ENCODE measurements at places on chromosomes 1 and 21. TPM values are rescaled to one million over a fixed set of nuclear protein-coding genes. Genes with fewer than 3 reads are reported as not detected.

DNA sequence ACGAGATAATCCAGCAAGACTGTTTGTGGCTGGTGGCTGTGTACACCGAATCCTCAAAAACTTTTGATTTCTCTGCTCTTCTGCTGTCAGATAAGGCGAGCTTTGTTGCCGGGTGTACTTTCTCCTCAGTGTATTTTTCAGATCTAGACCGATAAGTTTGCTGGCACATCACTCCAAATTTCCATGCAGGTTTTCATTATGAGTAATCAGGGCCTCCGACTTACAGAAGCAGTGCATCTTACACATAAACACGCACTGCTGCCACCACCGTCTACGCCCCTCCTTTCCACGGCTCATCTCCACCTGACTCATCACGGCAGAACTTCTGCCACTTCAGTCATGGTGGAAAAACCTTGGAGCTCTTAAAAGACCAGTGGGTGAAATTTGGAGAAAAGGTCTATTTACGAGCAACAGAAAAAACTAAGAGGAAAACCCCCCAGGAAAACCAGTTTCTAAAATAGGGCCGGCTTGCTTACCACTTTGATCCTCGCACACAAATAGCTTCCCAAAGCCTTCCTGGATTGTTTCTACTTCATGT lies 7.7 kb downstream of the ZBTB21 start:
- peak; percentile 13 for DNase-seq

The TEKT2 gene
- total RNA-seq = 0.29 TPM

DNA sequence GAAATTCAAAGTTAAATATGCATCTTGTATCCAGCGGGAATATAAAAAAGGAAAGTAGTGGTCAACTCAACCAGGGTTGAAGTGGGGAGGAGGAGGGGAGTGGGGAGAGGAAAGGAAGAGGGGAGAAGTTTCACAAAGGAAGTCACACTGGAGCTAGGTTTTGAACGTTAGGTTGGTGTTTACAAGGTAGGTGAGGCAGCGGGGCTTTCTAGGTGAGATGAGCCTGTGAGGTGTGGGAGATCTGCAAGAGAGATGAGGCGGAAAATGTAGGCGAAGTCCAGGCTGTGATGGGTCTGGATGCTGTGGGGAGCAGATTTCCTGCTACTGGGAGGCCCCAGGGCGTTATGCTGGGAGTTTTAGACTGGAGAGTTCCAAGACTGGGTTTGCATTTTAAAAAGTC lies 36.1 kb upstream of the IL20 start:
- no peak for DNase-seq

DNA sequence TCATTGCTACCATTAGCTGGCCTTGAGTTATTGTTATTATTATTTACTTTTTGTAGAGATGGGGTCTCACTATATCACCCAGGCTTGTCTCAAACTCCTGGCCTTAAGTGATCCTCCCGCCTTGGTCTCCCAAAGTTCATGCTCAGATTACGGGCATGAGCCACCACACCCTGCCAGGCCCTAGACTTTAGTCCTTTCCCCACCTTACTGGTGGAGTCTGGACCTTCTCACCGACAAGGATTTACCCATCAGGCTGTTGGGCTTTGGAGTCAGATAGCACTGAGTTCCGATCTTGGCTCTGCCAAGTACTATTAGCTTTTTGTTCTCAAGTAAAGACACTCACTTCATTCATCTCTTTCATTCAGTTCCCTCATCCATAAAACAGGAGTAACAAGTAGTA lies 17.2 kb downstream of the CNR2 start:
- no peak for DNase-seq

- no peak for DNase-seq
These were observed 38.5 kb downstream of the TGFB2 start for GRCh38 chr1:218383681-218384080.

GRCh38 chr1:214120191-214120590 lies 132.4 kb downstream of the PROX1 start:
- DNase-seq = no peak

The MAGOH gene
- total RNA-seq = 24.8 TPM

GRCh38 chr1:60922304-60922703 lies 160.1 kb upstream of the NFIA start:
- DNase-seq = no peak

DNA sequence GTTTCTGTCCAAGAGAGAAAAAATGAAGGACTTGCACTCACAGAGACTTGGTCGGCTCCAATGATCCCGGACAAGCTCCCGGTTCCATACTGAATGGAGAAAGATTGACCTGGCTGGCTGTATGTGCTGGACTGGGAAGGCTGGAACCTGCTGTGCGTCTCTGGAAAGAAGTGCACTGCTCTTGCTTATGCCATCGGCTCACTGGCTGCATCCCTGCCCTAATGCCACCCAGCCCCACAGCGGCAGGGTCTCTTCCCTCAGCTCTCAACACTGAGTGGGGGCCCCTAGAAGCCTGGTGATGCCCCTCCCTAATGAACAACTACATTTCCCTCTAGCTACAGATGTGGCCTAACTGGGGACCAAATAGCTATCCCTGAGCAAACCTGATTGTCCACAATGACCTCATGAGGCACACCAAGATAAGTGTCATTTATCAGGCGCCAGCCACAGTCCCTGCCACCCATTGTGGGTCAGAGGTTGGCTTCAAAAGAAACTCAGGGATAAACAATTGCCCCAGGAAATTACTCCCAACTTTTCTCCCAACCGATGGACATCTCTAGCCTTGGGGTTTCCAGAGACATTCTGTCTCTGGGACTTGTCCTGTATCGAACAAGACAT lies 2.6 kb downstream of the CTSE start:
- no peak for DNase-seq

The TIE1 gene
- total RNA-seq = 1.2 TPM

The CAMK1G gene
- total RNA-seq = not detected

The HES5 gene
- not detected for total RNA-seq

The TMPRSS3 gene
- 2.0 TPM for total RNA-seq

The FAM151A gene
- not detected for total RNA-seq

DNA sequence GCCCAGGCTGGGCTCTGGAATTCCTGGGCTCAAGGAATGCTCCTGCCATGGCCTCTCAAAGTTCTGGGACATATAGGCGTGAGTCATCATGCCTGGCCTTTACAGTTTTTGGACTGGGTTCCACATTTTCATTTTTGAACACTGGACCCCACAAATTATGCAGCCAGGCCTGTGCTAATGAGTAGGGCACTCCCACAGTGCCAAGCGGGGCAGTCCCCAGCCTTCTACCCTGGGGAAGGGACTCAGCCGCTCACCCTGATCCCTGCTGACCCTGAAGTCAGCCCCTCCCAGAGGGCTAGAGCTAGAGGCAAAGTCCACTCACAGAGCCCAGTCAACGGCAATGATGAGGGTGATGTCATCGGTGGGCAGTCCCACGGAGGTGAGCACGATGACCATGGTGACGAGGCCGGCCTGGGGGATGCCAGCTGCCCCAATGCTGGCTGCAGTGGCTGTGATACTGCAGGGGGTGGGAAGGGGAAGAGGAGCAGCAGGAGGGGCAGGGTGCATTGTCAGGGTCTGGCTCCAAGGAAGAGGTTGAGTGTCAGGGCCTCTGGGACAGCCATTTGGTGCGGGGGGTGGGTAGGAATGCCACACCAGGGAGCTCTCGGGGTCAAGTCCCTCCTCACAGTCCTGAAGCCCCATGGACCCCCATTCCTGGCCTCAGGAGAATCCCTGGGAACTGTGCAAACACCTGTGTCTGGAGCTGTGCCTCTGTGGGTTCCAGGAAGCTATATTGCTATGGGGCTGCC lies 27.6 kb downstream of the PODN start:
- no peak for DNase-seq

The DTL gene
- 31.5 TPM for total RNA-seq

DNA sequence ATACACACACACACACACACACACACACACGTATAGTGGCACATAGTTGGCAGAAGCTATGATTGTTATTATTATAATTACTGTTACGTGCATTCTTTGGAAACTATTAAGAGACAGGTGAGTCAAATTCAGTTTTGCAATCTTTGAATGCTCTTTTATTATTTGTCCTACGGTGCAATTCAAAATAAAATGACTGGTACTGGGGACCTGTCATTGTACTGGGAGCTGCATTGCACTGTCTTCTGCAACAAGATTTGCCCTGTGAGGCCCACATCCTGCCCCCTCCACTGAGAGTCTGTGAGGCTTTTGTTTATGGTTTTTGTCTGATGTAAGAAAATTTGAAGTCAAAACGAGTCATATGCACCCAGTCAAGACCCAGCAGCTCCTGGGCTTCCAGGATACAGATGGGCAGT lies 1.9 kb downstream of the LY9 start:
- no peak for DNase-seq

- DNase-seq = no peak
These were observed 19.8 kb downstream of the ATP6V1G3 start for GRCh38 chr1:198520524-198521254.

- peak; percentile 43 for DNase-seq
These were observed 41.4 kb upstream of the LRRC8B start for GRCh38 chr1:89483010-89483756.

DNA sequence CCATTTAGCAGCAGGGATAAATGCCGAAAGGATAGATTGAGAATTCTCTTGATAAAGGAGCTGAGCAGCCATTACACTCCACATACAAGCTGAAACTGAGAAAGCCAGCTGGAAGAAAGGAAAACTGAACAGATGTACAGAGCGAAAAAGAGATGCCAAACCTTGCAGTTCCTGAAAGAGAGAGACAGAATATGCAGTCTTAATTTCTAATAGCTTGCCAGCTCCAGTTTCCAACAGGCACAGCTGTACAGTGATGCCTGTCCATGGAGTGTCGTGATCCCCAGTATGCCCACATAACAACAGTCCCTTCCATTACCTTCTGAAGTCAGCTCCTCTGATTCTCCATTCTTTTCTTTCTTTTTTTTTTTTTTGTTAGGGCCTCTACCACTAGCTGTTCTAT lies 22.7 kb downstream of the ABL2 start:
- DNase-seq = no peak

- no peak for DNase-seq
These were observed 72.8 kb upstream of the PAX7 start for GRCh38 chr1:18557621-18558465.

- DNase-seq = no peak
These were observed 62.3 kb downstream of the GON4L start for GRCh38 chr1:155794605-155795245.

The CROCC gene
- total RNA-seq = 17.7 TPM

DNA sequence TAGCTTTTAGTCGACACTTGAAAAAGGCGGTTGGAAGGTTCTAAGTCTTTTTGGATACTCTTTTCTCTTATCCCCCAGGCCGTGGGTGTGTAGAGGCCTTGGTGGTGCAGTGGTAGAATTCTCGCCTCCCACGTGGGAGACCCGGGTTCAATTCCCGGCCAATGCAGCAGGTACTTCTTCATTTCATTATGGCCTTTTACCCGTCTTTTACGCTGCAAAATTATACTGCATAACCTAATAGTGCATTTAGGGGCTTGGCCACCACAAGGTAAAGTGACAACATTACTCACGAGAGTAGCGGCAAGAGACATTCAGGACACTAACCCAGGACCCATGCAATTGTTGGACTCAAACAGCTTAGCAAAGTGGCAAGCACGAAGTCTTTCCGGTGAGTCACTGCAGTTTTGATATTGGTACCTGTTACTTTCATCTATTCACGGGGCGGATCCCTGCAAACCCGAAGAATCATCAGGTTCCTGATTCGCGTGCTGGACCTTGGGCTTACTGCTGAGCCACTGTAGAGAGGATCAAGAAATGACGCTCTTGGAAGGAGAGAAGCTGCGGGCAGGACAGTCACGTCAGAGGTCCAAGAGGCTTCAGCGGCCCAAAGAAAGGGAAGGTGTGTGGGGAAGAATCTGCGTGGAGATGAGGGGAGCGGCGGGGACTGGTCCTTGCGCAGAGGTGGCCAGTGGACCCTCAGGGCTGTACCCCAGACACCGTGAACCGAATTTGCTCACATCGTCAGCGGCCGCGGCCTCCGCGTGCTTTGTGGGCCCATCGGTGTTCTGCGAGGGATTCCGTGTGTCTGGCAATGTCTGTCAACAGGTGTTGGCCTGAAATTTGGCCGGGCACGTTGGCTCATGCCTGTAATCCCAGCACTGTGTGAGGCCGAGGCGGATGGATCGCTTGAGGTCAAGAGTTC lies 12.9 kb upstream of the RNU1-4 start:
- no peak for DNase-seq

The WLS gene
- 14.4 TPM for total RNA-seq

GRCh38 chr1:193726722-193727121 lies 540.3 kb upstream of the B3GALT2 start:
- DNase-seq = no peak

The LIN28A gene
- not detected for total RNA-seq

- no peak for DNase-seq
These were observed 115.5 kb upstream of the IRF2BP2 start for GRCh38 chr1:234725177-234726132.

DNA sequence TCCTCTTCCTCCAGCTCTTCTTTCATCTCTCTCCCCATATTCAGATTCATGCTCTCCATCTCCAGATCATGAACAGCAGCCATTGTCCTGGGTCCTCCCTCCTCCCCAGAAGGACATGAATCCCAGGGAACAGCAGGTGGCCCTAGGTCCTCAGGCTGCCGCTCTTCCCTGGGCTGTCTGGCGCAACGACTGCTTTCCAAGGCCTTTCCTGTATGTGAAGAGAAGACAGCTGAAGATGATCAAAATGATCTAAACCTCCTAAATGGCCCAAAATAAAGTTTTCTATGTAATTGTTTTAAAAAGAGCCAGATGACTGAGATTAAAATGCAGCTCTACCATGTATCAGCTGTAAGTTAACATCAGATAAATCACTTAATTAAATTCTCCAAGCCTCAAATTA lies 22.5 kb downstream of the RHBDL2 start:
- no peak for DNase-seq

The PPM1J gene
- 7.7 TPM for total RNA-seq

DNA sequence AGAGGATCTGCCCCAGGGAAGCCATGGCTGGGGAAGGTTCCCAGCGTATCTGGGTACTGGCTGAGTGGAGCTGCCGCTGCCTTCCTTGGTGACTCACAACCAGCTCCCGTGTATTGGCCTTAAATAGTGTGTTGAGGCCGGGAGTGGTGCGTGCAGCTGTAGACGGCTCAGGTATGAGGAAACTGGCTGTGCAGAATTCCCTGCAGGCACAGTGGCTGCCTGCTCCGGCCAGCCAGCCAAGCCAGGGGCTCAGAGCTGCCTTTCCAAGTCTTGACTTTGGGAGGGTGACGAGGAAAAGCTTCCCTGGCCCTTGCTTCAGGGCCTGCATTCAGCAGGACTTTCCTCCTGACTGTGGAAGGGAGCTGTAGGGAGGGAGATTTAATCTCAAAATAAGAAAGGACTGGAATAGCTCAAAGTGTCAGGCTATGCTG lies at the start of gene VTCN1:
Gene VTCN1 (minus strand): TSS at position 97 of the 431 bp plus-strand sequence. CDS start 72 bp downstream, at position 25.
- peak; percentile 67 for DNase-seq

GRCh38 chr21:34834852-34835501 lies 166.2 kb downstream of the CLIC6 start:
- no peak for DNase-seq

The OR4F29 gene
- total RNA-seq = not detected

- DNase-seq = no peak
These were observed 40.9 kb downstream of the LRP8 start for GRCh38 chr1:53286955-53287354.

- no peak for DNase-seq
These were observed 3.6 kb downstream of the GPR157 start for GRCh38 chr1:9125325-9125724.

- no peak for DNase-seq
These were observed 12.1 kb downstream of the PLXNA2 start for GRCh38 chr1:208231881-208232661.

The LCE1C gene
- total RNA-seq = not detected

The PDC gene
- not detected for total RNA-seq
